NCI-H510A treated with DMSO at 0.1 percent for 48 hours (cell line): ENCODE measurements at places on chromosomes 5 and 9.
A peak's percentile ranks its signal among the peaks of the same experiment; 100 is the strongest.

GRCh38 chr9:112112941-112113681 is 62.0 kb downstream of the SUSD1 start:
- peak; percentile 17 for DNase-seq

DNA sequence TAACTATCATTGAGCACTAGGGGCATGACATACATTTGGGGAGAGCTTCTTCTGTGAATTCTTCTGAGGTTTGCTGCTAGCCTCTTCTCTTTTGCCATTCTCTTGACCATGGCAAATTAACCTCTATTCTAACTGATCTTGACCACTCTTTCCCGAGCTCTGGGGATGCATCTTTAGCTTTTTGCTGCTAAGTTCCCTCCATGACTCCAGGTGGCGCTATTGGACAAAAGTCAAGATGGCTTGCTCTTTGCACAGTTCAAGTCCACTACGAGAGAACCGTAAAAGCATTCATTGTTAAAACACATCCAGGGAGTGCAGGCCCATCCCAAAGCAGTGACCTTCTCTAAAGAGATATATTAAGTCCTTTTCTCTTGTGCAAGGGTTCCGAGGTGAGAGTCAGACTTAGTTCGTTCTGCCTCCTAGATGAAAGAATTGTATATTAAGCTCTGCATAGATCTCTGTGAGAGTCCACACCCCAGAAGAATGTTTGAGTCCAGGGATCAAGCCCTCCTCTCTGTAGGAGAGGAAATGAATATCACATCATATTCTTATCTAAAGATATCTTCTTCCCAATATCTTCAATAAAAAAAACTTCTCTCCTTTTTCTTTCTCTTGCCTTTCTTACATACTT is 1152.9 kb upstream of the CDH6 start:
- DNase-seq = peak; percentile 77

DNA sequence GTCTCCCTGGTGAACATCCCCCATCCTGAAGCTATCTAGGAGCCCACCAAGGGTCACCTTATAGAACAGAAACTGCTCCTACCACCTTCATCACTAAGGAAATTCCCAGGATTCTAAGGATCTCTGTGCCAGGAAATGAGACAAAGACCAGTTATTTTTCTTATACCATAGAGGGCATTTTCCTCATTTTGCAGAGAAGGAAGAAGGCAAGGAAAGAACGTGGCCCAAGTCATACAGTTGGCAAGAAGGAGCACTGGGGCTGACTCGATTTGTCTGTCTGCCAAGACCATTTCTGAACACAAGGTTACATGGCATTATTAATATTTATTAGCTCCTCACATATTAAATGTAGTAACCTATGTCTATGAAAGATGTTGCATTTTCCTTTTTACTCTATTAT is 49.6 kb upstream of the TNFSF15 start:
- DNase-seq = no peak

DNA sequence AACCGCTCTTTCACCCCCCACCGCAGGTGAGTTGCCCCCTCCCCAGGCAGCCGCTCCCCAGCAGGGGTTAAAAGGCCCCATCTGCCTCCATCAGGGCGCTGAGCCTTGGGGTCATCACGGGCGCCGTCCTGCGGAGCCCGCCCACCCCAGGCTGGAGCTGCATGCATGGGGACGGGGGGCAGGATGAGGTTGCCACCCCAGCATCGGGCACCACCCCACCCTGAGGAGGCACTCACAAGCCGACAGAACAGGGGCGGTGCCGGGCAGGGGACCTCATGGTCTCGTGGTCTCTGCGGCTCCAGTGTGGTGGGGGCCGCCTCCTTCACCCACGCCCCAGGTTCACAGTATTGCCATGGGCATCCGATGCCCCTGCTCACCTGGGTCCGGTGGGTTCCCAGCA is 16.5 kb downstream of the PTGES start:
- DNase-seq = no peak

GRCh38 chr5:178589180-178590140 is 733 bp downstream of the COL23A1 start:
- DNase-seq = no peak

DNA sequence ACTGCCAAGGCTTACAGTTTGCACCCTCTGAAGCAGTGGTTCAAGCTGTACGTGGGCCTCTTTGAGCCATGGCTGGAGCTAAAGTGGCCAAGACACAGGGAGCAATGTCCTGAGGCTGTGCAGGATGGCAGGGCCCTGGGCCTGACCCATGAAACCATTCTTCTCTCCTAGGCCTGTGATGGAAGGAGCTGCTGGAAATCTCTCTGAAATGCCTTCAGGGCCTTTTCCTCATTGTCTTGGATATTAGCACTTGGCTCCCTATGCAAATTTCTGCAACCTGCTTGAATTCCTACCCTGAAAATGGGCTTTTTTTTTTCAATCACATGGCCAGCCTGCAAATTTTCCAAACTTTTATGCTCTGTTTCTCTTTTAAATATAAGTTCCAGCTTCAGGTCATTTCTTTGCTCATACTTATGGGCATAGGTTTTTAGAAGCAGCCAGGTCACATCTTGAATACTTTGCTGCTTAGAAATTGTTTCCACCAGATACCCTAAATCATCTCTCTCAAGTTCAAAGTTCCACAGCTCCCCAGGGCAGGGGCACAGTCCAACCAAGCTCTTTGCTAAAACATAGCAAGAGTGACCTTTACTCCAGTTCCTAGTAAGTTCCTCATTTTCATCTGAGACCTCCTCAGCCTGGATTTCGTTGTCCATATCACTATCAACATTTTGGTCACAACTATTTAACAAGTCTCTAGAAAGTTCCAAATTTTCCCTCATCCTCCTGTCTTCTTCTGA is 138.3 kb downstream of the OSTF1 start:
- DNase-seq = no peak

DNA sequence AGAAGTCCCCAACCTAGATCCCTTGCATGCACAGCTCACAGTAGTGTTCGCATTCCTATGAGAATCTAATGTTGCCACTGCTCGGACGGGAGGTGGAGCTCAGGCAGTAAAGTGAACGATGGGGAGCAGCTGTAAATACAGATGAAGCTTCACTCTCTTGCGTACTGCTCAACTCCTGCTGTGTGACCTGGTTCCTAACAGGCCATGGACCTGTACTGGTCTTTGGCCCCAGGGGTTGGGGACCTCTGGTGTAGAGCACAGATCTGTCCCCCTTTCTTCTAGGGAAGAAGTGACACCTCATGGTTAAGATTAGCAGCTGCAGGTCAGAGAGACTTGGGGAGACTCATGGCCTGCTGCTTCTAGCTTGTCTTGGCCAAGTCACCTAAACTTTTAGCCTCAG is 7.1 kb downstream of the ARHGEF28 start:
- DNase-seq = no peak

DNA sequence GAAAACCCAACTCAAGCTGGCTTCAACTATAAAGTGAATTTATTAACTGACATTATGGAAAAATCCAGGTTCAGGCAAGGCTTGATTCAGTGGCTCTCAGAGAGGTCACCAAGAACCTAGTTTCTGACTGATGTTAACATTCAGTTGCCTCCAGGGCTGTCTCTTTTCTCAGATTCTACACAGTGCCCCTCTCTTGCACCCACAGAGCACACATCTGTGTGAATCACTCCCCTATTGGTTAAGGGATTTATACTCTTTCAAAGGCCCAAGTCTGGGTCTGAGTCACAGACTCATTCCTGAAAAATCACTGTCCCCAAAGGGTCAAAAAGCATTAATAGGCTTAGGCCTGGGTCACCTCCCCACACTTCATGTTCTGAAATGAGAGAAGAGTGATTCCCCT is 6.2 kb upstream of the HAVCR2 start:
- DNase-seq = no peak

GRCh38 chr9:96557921-96558320 is 61.7 kb downstream of the CDC14B start:
- DNase-seq = no peak

DNA sequence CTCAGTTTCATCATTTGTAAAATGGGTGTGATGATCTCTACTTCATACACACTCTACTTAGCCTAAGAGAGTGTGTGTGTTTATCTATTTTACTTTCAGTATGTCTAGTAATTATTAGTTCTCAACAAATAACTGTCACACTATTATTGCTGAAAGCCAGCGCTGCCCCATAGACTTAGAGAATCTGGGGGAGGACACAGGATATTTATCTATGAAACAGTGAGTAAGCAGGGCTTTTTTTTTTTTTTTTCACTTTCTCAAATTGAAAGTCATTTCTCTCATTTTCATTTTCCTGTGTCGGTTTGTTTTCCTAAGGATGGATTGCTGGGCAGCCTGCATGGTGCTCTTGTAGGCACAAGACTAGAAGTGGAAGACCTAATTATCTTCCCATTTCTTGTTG is 248.4 kb upstream of the RPS23 start:
- DNase-seq = no peak

GRCh38 chr5:68033029-68033428 is 182.5 kb upstream of the PIK3R1 start:
- no peak for DNase-seq

- peak; percentile 62 for DNase-seq
These were observed 44.3 kb downstream of the GARNL3 start for GRCh38 chr9:127308652-127309434.

- no peak for DNase-seq
These were observed 5.1 kb upstream of the CAST start for GRCh38 chr5:96657068-96657467.

DNA sequence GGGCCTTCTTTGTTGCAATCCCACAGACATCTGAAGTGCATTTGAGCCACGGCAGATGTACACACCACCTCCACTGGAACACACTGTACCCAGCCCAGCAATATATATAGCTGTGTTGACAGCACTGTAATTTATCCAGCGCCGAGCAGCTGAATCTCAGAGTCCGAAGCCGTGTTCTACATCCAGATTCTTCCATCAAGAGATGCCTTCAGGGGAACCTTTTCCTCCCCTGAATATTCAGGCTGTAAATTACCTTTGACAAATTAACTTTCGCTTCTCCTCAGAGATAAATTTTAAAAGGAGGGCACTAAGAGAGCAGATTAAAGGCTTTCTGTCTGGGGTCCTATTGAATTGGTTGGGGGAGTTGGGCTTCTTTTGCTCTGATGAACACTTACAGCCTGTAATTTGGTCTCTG is 76.4 kb downstream of the ROR2 start:
- no peak for DNase-seq

DNA sequence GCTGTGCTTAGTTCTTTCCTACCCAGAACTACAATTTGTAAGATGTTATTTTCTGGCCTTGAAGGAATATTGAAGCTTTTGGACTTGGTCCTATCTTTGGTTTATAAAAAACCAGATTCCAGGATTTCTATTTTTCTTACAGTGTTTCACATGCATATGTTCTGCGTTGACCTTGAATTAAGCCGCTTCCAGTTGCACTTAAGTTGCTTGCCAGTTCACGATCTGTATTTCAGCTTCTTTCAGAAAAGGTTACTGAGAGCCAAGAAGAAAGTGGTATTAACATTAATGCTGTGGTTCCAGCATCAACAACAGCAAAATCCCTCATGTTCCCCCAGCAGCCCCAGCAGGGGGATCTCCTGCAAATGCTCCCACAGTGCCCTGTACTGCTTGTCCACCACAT is 156.4 kb upstream of the ADAMTS16 start:
- no peak for DNase-seq

DNA sequence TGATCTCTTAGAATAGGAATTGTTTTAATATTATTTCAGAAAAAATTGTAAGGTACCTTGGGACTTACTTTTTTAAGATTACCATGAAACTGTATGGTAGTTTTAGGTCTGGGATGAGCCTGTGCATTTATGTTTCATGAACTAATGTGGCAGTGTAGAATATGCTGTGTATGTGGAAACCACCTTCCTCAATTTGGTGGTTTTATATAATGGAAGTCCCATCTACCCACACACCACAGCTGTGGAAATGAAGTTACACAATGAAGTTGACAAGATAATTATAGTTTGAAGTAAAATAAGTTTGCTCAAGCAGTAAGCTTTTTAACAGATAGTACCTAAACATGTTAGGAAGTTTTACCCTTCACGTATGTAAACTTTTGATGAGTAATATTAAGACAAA is 24.4 kb downstream of the WDR36 start:
- no peak for DNase-seq

DNA sequence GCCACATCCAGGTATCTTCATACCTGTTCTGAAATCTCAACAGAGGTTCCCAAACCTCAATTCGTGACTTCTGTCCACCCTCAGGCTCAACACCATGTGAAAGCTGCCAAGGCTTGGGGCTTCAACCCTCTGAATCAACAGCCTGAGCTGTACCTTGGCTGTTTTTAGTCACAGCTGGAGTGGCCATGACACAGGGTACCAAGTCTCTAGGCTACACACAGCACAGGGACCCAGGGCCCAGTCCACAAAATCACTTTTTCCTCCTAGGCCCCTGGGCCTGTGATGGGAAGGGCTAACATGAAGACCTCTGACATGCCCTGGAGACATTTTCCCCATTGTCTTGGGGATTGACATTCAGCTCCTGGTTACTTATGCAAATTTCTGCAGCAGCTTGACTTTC is 464.9 kb downstream of the ELAVL2 start:
- DNase-seq = no peak

DNA sequence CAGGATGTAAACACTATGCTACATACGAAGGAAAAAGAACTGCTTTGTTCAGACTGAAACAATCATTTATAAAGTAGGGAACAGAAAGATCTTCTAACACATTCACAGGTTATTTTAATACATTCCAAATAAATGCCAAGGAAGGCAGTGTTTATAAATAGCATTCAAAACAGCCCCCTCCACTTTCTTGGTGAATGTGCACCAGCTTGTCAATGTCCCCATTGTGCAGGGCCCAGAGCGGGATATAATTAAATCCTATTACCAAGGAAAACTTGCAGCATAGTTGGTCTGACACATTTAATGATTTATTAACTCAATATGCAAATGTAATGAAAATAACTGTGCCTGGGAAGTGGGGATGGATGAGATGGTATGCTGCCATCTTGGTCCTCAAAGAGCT is 135.9 kb upstream of the RAD23B start:
- DNase-seq = no peak

DNA sequence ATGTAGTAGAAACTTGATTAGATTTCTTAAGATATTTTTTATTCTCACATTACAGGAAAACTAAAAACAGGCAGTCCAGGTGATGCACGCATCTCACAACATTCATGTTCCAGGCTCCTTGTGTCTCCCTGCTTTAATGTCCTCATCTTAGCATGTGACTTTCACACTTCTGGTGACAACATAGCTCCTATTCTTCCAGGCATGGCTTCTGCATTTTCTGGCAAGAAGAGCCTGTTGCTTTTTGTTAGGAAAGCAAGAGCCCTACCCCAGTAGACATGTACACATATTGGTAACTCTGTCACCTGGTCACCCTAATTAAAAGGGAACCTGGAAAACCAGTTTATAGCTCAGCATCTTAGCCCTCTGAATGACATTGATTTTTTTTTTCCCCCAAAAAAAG is 92.5 kb downstream of the PPIC start:
- no peak for DNase-seq

- DNase-seq = no peak
These were observed 845 bp upstream of the SLC30A5 start for GRCh38 chr5:69092969-69093368.
